ENCODE measurements at places on chromosomes 5 and 9.

GRCh38 chr5:14231156-14231555, 88.0 kb downstream of the TRIO start:
- DNase-seq: no peak

DNA sequence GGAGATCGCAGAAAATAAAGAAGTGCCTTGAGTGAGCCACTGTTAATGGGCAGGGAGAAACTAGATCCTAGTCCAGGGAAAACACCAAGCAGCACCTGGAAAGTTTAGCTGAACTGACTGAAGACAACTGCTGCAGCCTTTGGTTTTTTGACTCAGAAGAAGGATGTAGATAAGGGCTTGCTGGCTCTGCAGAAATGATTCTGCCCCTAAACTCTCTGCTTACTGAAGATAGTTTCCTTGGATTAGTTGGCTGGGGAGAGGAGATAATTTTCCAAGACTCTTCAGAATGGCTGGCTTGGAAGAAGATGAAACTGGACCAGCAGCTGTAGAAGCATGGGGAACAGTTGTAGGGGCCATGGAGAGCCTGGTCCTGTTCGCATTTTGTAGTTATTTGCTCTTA, 471.8 kb downstream of the KDM4C start:
- no peak for DNase-seq

GRCh38 chr9:71628247-71628646, 140.1 kb downstream of the CEMIP2 start:
- DNase-seq: no peak

GRCh38 chr5:154196955-154197652, 6.6 kb downstream of the GALNT10 start:
- peak; percentile 12 for DNase-seq

GRCh38 chr9:130846487-130847305, 11.6 kb downstream of the ABL1 start:
- no peak for DNase-seq

DNA sequence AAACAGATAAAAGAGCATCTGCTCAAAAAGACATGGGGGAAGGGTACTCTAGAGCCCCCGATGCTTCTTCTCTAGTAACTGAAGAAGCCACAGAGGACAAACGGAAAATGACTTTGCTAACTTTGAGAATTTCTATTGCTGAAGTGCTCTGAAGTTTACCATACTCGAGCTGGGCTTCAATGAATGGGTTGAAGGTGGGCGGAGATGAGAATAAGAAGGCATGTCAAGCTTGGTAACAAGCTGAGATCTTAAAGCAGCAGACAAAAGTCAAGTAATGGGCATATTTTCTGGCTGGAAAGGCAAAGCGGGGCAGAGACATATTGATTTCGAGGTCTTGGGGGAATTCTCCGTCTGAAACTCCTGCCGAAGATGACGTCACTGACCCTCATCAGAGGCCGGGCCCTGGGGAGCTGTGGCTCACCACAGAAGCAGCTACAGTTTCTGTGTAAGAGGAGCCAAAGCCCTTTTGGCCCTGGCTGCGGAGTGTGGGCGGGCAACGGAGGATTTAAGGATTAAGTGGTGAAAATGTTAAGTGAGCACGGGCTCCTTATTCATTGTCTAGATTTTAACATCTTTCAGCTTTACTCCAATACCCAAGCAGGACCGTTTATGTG, 115.8 kb upstream of the SLIT3 start:
- DNase-seq: peak; percentile 72

- no peak for DNase-seq
Observed at GRCh38 chr9:76218886-76219445, 175.3 kb downstream of the RFK start.

GRCh38 chr9:136916330-136917184, 28.0 kb downstream of the FBXW5 start:
- DNase-seq: no peak

DNA sequence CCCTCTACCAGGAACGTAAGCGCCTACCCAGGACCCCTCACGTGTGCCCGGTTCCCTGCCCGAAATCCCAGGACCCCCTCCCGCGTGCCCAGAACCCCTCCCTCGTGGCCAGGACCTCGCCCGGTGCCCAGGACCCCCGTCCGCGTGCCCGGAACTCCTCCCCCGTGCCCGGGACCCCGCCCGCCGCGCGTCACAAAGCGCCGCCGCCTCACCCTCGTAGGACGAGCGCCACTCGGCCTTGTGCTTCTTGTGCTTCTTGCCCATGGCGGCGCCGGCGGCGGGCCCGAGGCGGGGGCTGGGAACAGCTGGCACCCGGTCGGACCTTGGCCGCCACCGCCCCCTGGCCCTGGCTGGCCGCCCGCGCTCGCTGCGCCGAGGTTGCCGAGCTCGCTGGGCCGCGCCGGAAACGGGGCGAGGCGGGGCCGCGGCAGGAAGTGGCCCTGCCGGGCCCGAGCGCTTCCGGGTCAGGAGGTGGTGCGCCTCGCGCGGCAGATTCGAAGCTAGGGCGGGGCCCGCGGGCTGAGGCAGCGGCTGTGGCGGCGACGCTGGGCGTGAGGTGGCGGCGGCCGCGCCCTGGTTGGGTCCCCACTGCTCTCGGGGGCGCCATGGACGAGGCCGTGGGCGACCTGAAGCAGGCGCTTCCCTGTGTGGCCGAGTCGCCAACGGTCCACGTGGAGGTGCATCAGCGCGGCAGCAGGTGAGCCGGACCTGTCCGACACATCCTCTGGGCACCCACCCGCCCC, at the start of the genes BRD9 and TRIP13:
BRD9 (minus strand) TSS at position 408 of the 743 bp plus-strand sequence; CDS start at position 264, 144 bp downstream.
TRIP13 (plus strand) TSS at position 491 of the 743 bp plus-strand sequence; CDS start at position 606, 115 bp downstream.
- DNase-seq: peak; percentile 85

All from NCI-H2171 treated with DMSO at 0.1 percent for 48 hours (cell line).